ENCODE measurements at places on chromosomes 16 and 17.
A peak's percentile ranks its signal among the peaks of the same experiment; 100 is the strongest.

DNA sequence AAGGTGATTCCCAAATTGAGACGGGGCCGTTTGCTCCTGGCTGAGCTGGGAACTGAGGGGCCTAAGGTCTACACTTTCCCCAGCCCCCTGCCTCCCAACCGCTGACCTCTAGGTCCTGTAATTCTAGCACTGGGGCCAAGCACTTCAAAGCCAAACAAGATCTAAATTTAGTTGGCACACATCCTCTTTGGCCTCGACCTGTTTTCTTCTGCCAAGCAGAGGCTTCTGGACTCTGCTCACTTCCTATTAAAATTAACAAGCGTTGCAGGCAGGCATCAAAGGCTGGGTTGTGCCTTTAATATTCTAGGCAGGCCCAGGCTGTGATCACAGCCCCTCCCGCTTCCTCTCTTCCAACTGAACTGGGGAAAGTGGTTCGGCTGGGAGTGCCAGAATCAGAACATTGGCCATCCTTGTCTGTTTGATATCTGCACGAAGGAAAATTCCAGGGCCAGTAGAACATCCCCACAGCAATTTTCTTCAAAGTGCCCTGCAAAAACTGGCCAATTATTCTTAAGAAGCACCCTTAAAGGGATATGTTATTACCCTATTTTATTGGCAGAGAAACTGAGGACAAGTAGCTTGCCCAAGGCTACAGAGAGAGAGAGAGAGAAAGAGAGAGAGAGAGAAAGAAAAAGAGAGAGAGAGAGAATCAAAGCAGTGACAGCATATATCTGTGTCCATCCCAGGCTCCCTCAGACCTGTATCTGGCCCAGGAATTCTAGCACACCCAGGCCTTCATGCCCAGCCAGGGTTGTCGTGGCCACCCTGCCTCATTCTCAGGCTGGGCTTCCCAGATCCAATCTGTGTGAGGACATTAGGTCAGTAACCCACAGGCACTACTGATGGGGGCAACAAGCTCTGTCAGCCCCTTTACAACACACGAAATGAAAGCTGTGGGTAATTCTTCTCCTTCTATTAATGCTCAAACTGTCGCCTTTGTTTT is 12.8 kb upstream of the MT4 start:
- no peak for DNase-seq

GRCh38 chr17:80649200-80649644 is 104.6 kb downstream of the RPTOR start:
- no peak for DNase-seq

- DNase-seq = peak; percentile 85
Measured at GRCh38 chr16:30186782-30187555, 3.6 kb downstream of the CORO1A start.

- DNase-seq = no peak
Measured at GRCh38 chr17:37742116-37742761, 2.6 kb downstream of the HNF1B start.

GRCh38 chr17:60508384-60508980 is 17.6 kb downstream of the APPBP2 start:
- no peak for DNase-seq

All from CD4-positive, alpha-beta T cell treated with Interleukin-6 at 100 ng/mL for 8 hours (primary cell).